ENCODE measurements at places on chromosomes 3 and 15.

GRCh38 chr3:195999896-196000295, 82.0 kb downstream of the TFRC start:
- no peak for DNase-seq

GRCh38 chr3:32956750-32957570, 5.5 kb downstream of the CCR4 start:
- no peak for DNase-seq

DNA sequence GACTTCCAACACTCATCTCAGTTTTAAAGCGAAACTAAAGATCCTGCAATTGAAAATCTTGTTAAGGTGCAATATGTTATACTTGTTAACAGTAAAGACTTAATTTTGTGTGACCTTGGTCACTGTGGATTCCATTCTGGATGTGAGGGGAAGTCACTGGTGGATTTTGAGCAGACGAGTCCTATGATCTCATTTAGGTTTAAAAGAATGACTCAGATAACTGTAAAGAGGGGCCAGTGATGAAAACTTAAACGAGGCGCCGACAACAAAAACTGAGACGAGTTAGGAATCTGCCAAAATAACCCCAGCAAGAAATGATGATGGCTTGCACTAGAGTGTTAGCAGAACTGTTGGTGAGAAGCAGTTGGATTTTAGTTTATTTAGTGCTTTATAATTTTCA, 56.5 kb downstream of the LRRC28 start:
- DNase-seq: no peak

GRCh38 chr3:87370007-87370406, 93.6 kb upstream of the POU1F1 start:
- DNase-seq: no peak

DNA sequence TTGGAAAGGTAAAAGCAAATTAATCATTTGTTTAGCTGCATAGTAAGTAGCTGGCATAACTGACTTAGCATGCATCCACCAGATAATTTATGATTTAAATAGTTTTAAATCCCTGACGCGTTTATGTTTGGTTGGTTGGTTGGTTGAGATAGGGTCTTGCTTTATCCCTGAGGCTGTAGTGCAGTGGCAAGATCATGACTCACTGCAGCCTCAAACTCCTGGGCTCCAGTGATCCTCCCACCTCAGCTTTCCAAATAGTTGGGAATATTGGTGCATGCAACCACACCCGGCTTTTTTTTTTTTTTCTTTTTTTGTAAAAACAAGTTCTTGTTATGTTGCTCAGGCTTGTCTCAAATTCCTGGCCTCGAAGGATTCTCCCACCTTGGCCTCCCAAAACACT, 263.4 kb downstream of the MCTP2 start:
- no peak for DNase-seq

- DNase-seq: peak; percentile 20
Measured at GRCh38 chr3:100335434-100335833, 877 bp downstream of the NIT2 start.

DNA sequence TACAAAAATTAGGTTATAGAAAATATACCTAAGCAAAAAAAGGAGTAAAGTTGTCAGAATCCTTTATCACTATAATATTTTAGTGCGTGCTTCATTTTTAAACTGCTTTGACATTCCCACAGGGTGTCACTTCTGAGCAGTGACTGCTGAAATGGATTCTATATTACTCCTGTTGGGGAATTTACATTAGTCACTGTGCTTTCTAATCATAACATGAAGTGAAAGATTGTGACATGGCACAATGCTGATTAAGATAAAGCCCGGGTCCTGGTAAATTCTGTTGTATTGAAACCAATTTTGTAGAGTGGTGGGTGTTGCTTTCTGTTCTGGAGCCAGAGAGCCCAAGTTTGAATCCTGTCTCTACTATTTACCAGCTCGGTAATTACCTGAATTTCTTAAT, 36.4 kb upstream of the EHHADH start:
- no peak for DNase-seq

- no peak for DNase-seq
Measured at GRCh38 chr3:72458375-72458774, 389.9 kb downstream of the SHQ1 start.

DNA sequence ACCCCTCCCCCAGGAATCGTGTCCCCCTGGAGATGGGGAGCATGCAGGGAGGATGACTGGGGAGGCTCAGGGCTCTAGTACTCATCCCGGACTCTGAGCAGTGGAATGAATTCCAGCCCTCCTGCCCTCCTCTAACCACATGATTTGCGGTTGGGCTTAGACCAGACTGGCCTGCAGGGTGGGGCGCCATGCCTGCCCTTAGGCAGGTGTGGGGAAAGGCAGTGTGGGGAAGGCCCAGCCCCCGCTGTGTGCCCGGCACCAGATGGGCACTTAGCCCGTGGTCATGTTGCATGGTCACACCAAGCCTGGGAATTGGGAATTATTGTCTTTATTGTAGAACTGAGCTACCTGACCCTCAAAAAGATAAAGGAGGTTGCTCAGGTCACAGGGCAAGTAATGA, 283.8 kb downstream of the TLE3 start:
- DNase-seq: no peak

DNA sequence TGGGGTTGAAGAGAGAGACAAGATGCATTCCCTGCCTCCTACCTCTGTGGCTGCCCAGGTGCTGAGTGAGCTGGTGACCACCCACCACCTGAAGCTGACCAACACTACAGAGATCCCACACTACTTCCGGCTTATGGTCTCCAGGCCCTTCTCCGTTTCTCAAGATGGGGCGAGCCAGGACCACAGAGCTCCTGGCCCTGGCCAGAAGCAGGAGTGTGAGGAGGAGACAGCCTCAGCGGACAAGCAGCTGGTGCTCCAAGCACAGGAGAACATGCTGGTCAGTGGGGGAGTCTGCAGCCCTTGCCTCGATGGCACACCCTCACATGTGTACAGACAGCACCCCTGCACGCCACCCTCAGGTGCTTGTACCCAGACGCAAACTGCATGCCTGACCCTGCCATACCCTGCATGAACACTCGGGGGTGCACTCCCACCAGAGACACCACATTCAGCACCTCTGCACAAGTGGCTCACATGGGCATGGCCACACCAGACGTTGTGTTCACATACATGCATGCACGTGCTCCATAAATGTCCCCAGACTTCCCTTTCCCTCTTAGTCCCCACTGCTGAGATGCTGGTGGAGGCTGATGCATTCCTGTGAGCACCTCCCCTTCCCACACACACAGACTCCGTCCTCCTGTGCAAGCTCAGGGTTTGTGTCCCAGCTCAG, 19.0 kb downstream of the ACAA1 start:
- peak; percentile 67 for DNase-seq

DNA sequence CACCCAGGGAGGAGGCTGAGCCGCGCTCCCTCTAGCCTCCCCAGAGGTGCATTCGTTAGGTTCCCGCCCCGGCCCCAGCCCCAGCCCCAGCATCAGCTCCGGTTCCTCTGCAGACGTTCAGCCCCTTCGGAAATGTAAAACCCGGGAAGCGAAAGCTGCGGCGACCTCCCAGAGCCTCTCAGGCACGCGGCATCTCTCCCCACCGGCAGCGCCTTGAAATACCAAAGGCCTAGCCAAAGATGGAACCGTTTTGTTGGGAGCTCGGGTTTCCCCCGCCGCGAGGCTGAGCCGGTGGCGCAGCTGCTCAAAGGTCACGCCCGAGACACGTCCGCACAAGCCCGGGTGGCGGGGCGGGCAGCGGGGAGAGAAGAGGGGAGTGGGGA, 77.8 kb upstream of the HES1 start:
- peak; percentile 25 for DNase-seq

DNA sequence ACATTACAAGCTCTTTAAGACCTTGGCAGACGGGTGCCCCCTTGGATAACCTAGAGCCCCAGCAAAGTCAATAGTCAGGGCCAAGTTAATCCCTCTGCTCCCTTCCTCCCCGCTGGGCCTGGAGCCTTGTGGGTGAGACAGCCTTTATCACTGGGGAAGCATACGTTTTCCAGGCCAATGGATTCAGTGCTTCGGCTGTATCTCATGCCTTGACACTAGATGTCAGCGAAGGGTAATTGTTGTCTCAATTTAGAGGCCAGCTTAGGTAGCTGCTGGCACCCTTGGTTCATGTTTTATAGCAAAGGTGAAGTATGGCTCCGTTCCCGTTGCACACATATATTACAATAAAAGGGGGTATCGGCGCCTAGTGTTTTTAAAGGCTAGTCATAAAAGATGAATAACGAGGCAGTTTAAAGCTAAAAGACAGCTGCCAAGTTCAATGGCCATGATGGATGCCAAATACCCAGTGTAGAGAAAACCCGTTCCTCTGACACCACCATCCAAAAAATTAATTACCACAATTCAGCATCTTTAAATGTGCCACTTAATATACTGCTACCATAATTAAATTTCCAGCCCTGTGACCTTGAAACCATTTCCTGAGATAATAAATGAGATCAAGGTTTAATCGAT, 52.3 kb upstream of the BNIP2 start:
- no peak for DNase-seq

- no peak for DNase-seq
Measured at GRCh38 chr3:33050071-33050653, 46.8 kb downstream of the GLB1 start.
